ENCODE measurements at places on chromosomes 4 and X. TPM values are rescaled to one million over a fixed set of nuclear protein-coding genes. Genes with fewer than 3 reads are reported as not detected.

- DNase-seq: no peak
Observed at GRCh38 chr4:127686658-127687057, 43.5 kb upstream of the SLC25A31 start.

- DNase-seq: no peak
Observed at GRCh38 chrX:48719958-48720357, 23.4 kb downstream of the SUV39H1 start.

- DNase-seq: no peak
Observed at GRCh38 chr4:81566161-81566591, 94.5 kb upstream of the RASGEF1B start.

Gene H2BW1
- not detected for total RNA-seq

- DNase-seq: no peak
Observed at GRCh38 chr4:47413521-47413920, 50.0 kb downstream of the COMMD8 start.

- no peak for DNase-seq
Observed at GRCh38 chrX:10199212-10199611, 42.4 kb downstream of the CLCN4 start.

DNA sequence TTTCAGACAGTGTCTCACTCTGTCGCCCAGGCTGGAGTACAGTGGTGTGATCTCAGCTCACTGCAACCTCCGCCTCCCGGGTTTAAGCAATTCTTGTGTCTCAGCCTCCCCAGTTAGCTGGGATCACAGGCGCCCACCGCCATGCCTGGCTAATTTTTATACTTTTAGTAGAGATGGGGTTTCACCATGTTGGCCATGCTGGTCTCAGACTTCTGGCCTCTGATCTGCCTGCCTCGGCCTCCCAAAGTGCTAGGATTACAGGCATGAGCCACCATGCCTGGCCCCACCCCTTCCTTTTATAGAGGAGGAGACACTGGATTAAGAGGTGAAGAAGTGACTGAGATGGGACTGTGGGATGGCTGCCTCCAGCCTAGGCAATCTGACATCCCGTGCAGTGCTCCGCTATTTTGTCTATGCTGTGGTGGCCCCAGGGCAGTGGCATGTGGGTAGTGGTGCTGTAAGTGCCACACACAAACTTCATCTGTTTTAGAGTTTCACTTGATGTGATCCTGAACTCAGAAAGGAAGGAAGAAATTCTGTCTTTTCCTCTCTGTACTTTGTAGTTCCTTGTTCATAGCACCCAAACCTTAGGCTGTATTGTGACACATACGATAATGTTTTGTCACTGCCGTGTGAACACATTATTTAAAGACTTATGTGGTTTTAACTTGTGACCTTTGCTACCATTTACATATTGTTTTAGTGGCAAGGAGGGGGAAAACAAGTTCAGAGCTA, 48.9 kb downstream of the FNIP2 start:
- no peak for DNase-seq
